Activated T-helper 17 cell treated with anti-CD3 and anti-CD28 coated beads, Interleukin-2, amount 50 U/mL, for 72 hours (primary cell): ENCODE measurements at places on chromosomes 16 and 17.

- H3K36me3 ChIP-seq, result peaks cover 50% of the 10 kb centered on the region
- no peak for ATAC-seq
- peaks cover 32% of the 10 kb centered on the region for H3K4me1 ChIP-seq
- H3K27ac ChIP-seq, result peak overlapping the region; percentile 90
These were observed 914 bp downstream of the MAP1LC3B start for GRCh38 chr16:87392821-87393679.

- peak; percentile 66 for ATAC-seq
- H3K27ac ChIP-seq, result peak overlapping the region; percentile 95
- H3K27me3 ChIP-seq, result no peaks in the 10 kb centered on the region
- peak overlapping the region; percentile 68 for H3K4me3 ChIP-seq
- H3K4me1 ChIP-seq, result peaks cover 48% of the 10 kb centered on the region
- H3K36me3 ChIP-seq, result peaks cover 91% of the 10 kb centered on the region
These were observed 33.4 kb downstream of the BRD7 start for GRCh38 chr16:50335196-50335958.

- peaks cover 37% of the 10 kb centered on the region for H3K27me3 ChIP-seq
- no peaks in the 10 kb centered on the region for H3K4me1 ChIP-seq
- H3K4me3 ChIP-seq, result no peak overlapping the region
- no peak overlapping the region for H3K27ac ChIP-seq
- no peak for ATAC-seq
These were observed 73.9 kb upstream of the ASIC2 start for GRCh38 chr17:33366960-33367359.

GRCh38 chr17:17398188-17398942 lies 78.4 kb upstream of the MED9 start:
- no peaks in the 10 kb centered on the region for H3K27me3 ChIP-seq
- no peak for ATAC-seq
- no peak overlapping the region for H3K4me3 ChIP-seq
- no peaks in the 10 kb centered on the region for H3K36me3 ChIP-seq
- H3K27ac ChIP-seq, result no peak overlapping the region

GRCh38 chr17:30838202-30838807 lies 6.5 kb downstream of the ATAD5 start:
- no peak overlapping the region for H3K4me3 ChIP-seq
- no peaks in the 10 kb centered on the region for H3K27me3 ChIP-seq

GRCh38 chr17:70621566-70621965 lies 452.2 kb downstream of the KCNJ2 start:
- no peak for ATAC-seq
- no peak overlapping the region for H3K27ac ChIP-seq
- H3K4me1 ChIP-seq, result no peaks in the 10 kb centered on the region
- no peak overlapping the region for H3K4me3 ChIP-seq

GRCh38 chr16:55491691-55492090 lies 12.7 kb downstream of the MMP2 start:
- ATAC-seq, result no peak
- H3K4me1 ChIP-seq, result no peaks in the 10 kb centered on the region
- H3K36me3 ChIP-seq, result no peaks in the 10 kb centered on the region
- H3K4me3 ChIP-seq, result no peak overlapping the region

- ATAC-seq, result no peak
- no peaks in the 10 kb centered on the region for H3K27me3 ChIP-seq
- H3K4me3 ChIP-seq, result no peak overlapping the region
- H3K36me3 ChIP-seq, result no peaks in the 10 kb centered on the region
- no peaks in the 10 kb centered on the region for H3K4me1 ChIP-seq
These were observed 42.3 kb downstream of the CDH11 start for GRCh38 chr16:65079549-65079948.

DNA sequence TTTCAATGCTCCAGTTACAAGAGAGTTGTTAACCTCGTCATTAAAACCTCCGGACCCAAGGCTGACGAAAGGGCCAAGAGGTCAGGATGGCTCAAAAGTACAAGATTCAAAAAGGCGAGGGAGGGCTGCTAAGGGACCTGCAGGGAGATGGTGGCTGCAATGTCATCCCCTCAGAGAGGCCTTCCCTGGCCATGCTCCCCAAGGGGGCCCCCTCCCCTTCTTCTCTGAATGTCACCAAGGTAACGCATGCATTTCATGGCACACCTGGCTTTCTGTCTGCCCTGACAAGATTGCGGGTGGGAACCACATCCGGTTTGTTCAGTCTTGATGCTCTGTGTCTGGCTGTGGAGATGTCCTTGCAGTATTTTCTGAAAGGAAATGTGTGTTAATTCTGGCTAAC lies 89.9 kb downstream of the C16orf78 start:
- no peaks in the 10 kb centered on the region for H3K27me3 ChIP-seq
- peak; percentile 72 for ATAC-seq
- peak overlapping the region; percentile 31 for H3K4me3 ChIP-seq
- H3K4me1 ChIP-seq, result peaks cover 11% of the 10 kb centered on the region

DNA sequence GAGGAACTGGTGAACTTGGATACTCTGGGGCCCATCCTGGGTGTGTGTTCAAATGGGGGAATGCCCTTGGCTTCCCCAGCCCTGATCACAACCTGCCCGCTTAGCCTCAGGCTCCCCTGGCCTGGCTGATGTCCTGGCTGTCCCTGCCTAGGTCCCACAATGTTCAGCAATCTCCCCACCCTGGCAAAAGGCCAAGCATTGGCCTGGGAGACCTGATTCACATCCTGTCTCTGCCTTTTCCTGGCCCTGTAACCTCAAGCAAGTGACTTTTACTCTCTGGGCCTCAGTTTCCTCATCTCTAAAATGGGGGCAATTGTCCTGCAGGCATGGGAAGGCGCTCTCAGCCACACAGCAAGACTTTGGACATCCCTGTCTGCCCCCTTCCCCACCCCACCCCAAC lies 14.4 kb downstream of the CPNE2 start:
- no peak overlapping the region for H3K4me3 ChIP-seq
- H3K27ac ChIP-seq, result no peak overlapping the region
- no peaks in the 10 kb centered on the region for H3K36me3 ChIP-seq
- H3K4me1 ChIP-seq, result no peaks in the 10 kb centered on the region
- H3K27me3 ChIP-seq, result no peaks in the 10 kb centered on the region

- peaks cover 58% of the 10 kb centered on the region for H3K36me3 ChIP-seq
- peaks cover 4% of the 10 kb centered on the region for H3K4me1 ChIP-seq
- no peak overlapping the region for H3K27ac ChIP-seq
- no peaks in the 10 kb centered on the region for H3K27me3 ChIP-seq
- no peak for ATAC-seq
- H3K4me3 ChIP-seq, result no peak overlapping the region
These were observed 18.8 kb upstream of the SLC5A11 start for GRCh38 chr16:24826817-24827566.

- peak overlapping the region; percentile 92 for H3K4me3 ChIP-seq
- H3K36me3 ChIP-seq, result peaks cover 19% of the 10 kb centered on the region
- no peak for ATAC-seq
These were observed 2.1 kb downstream of the RAB40C start for GRCh38 chr16:591892-592517.

DNA sequence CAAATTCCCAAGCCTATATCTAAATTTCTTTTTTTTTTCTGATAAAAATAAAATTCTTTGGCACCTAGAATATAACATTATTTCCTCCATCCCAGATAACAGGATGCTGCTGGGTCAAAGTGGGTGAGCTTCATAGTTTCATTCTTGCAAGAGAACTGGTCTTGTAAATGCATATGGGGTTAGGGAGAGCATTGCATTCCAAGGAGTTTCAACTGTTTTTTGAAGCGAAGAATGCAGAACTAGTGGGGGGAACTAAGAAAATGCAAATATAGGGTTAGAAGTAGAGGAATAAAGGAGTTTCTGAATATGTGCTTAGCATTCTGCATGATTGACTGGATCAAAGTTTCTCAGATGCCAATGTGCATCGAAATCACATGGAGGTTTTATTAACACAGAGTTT lies 347.2 kb upstream of the XYLT1 start:
- peaks cover 11% of the 10 kb centered on the region for H3K27me3 ChIP-seq
- no peak overlapping the region for H3K27ac ChIP-seq
- H3K36me3 ChIP-seq, result no peaks in the 10 kb centered on the region
- H3K4me3 ChIP-seq, result no peak overlapping the region
- H3K4me1 ChIP-seq, result no peaks in the 10 kb centered on the region
- ATAC-seq, result no peak

DNA sequence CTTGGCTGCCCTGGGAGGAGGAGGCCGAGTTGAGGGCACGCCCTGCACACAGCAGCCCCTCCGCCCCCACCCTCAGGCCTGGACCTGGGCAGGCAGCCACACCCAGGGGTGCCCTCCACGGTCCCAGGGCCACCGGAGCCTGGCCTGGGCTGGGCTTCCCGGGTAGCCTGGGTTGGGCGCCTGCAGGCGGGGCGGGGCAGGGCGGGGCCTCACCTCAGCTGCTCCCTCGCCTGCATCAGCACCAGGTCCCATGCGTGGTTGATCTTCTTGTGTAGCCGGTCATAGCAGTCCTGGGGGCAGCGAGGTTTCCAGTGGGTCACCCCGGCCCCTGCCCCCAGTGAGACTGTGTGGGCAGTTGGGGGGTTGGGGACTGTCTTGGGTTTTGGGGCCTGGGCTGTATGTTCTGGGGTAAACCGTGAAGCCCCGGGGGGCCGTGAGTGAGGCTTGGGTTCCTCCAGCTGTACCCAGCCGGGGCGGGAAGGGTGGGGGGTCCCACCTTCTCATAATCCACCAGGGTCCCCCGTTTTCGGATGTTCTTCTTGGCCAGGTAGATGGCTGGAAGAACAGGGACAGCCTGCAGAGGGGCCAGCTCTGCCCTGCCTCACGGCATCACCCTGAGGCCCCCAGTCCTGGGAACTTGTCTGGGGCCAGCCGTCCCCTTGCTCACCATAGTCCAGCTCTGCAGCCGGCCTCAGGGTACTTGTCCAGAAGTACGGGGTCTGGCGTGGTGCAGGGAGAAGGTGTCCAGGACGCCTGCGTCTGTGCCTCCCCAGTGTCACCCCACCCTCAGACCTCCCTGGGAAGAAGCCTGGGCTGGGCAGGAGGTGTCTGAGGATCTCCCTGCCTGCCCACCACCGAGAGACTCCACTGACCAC lies 2.0 kb downstream of the RGS11 start:
- H3K4me1 ChIP-seq, result no peaks in the 10 kb centered on the region
- H3K4me3 ChIP-seq, result no peak overlapping the region
- H3K27ac ChIP-seq, result no peak overlapping the region
- H3K36me3 ChIP-seq, result no peaks in the 10 kb centered on the region
- peaks cover 3% of the 10 kb centered on the region for H3K27me3 ChIP-seq
- ATAC-seq, result peak; percentile 37

DNA sequence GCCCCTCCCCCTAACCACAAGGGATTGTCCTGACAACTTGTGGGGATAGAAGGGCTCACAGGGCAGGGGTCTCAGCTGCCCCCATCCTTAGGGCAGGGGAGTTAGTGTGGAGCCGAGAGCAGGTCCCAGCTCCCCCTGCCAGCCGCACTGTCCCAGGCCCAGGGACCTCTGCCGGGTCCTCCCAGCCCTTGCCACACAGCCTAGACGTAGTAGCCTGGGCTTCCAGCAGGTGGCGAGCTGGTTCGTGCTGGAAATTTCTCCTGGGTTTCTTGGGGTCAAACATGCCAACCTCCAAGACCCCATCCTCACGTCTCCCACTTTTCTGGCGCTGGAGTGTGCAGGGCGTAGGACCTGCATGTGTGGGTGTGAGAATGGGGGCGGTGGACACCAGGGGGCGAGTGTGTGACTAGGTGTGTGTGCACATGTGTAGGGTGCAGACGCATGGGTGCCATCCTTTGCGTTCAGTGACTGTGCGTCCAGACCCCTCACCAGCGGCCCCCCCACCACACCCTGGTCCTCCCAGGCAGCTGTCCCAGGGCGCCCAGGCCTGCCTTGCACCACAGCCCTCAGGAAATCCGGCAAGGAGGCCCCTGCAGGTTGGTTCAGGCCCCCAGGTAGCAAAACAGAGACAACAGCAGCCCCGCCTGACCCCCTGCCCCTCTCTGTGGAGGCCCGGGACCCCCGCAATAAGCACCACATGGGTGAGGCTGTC lies 29.5 kb downstream of the SBK1 start:
- no peak overlapping the region for H3K4me3 ChIP-seq
- no peak overlapping the region for H3K27ac ChIP-seq
- peaks cover 3% of the 10 kb centered on the region for H3K4me1 ChIP-seq
- peaks cover 9% of the 10 kb centered on the region for H3K36me3 ChIP-seq
- H3K27me3 ChIP-seq, result no peaks in the 10 kb centered on the region

- no peaks in the 10 kb centered on the region for H3K36me3 ChIP-seq
- no peak overlapping the region for H3K27ac ChIP-seq
- H3K4me1 ChIP-seq, result peaks cover 17% of the 10 kb centered on the region
- no peak overlapping the region for H3K4me3 ChIP-seq
- H3K27me3 ChIP-seq, result no peaks in the 10 kb centered on the region
These were observed 206.8 kb downstream of the SEC14L1 start for GRCh38 chr17:77347544-77347943.

DNA sequence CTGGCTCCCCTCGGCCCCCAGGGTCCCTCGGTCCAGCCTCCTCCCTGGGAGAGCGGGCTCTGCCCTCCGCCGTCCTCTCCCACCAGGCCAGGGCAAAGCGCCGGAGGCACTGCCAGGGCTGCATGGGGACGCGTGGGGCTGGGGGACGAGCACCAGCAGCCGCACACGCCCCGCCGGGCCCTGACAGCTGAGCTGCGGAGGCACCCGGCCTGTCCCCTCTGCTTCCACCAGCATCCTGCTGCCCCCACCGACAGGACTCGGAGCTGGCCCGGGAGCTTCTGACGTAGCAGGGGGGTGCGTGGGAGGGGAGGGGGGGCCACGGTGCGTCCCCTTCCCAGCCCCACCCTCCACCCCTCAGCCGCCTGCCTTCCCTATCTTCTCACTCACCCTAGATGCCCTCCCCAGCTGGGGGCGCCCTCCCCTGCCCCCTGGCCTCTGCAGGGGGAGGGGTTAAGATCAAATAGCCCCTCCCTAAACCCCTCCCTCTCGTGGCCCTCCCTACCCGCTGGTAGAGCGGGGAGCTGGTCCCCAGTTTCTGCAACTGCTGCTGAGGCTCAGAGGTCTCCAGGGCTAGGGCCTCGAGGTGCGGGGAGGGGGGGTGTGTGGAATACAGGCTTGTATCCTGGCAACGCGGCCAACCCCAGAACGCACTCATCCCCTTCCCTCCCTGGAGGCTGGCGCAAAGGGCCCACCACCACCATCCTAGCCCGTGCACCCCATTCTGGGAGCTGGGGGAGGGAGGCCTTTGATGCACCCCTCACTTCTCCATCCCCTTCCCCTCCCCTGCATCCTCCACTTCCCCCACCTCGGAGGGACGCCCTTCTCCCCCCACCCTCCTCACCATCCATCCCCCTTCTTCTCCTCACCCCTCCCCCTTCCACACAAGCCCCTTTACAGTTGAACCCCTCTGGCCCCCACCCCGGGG lies 1.0 kb downstream of the SRCIN1 start:
- H3K4me1 ChIP-seq, result peaks cover 3% of the 10 kb centered on the region
- no peak overlapping the region for H3K27ac ChIP-seq
- peaks cover 57% of the 10 kb centered on the region for H3K27me3 ChIP-seq
- H3K36me3 ChIP-seq, result no peaks in the 10 kb centered on the region
- peak overlapping the region; percentile 23 for H3K4me3 ChIP-seq

GRCh38 chr16:86042996-86043725 lies 144.2 kb downstream of the IRF8 start:
- no peak overlapping the region for H3K4me3 ChIP-seq
- peaks cover 29% of the 10 kb centered on the region for H3K27me3 ChIP-seq
- no peak for ATAC-seq
- no peak overlapping the region for H3K27ac ChIP-seq
- no peaks in the 10 kb centered on the region for H3K4me1 ChIP-seq
- no peaks in the 10 kb centered on the region for H3K36me3 ChIP-seq

DNA sequence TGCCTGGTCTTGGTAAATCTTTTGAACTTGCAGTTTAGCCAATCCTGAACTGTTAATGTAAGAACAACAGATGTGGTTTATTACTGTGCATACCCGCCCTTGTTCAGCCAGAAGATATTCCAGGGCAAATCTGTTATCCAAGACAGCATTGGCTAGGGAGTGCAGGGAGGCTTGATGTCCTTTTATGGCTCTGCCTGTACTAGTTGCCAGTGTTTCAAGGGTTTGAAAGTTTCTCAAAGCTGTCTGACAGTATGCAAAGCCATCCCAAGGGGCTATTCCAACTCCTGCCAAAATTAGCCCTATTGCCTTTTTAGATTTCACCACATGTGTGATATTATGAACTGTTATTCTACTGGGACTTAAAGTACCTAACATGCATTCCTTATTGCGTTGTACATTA lies 30.1 kb downstream of the LCMT1 start:
- peaks cover 78% of the 10 kb centered on the region for H3K36me3 ChIP-seq
- H3K4me3 ChIP-seq, result no peak overlapping the region
- H3K27ac ChIP-seq, result no peak overlapping the region
- peaks cover 4% of the 10 kb centered on the region for H3K4me1 ChIP-seq
